ENCODE measurements at places on chromosomes 12 and 14.

DNA sequence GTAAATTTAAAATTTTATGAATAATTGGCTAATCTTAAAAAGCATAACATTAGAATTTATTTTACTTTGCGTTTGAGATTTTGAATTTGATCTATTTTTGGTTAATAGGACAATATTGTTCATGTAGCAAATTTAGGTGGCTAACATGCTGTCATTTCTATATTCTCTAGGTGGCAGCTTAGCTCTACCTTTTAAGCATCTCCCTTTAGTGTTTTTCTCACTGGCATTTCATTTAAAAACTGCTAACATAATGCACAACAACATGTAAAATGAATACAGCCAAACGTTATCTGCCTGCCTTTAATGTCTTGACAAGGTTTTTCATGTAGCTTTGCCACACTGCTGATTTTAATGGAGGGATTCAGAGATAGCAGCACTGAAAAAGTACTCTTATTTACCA, 272.4 kb upstream of the FBXO33 start:
- DNase-seq, result no peak

DNA sequence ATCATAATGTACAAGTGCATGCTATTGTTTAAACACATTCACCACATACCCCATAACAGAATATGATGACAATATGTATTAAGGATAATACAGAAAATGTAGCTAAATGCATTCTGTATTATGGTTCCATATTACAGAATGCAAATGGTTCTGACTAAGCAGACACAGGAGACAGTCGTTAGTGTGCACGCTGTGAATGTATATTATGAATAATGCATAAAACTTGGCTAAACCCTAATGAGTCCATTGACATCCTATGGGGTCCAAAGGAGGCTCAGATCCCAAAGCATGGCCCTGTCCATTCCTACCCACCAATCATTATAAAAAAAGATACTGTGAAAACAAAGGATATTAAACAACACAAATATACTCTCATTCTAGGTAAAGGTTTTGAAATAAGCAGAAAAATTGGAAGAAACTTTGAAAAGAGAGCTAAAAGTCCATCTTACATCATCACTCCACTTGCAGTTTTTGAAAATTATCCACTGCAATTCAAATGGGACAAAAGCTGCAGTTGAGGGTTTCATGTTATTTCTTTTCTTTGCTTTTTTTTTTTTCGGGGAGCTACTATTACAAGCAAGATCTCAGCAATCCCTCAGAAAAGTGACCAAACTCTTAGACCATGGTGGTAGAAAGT, 415.1 kb downstream of the BCAT1 start:
- DNase-seq, result no peak

DNA sequence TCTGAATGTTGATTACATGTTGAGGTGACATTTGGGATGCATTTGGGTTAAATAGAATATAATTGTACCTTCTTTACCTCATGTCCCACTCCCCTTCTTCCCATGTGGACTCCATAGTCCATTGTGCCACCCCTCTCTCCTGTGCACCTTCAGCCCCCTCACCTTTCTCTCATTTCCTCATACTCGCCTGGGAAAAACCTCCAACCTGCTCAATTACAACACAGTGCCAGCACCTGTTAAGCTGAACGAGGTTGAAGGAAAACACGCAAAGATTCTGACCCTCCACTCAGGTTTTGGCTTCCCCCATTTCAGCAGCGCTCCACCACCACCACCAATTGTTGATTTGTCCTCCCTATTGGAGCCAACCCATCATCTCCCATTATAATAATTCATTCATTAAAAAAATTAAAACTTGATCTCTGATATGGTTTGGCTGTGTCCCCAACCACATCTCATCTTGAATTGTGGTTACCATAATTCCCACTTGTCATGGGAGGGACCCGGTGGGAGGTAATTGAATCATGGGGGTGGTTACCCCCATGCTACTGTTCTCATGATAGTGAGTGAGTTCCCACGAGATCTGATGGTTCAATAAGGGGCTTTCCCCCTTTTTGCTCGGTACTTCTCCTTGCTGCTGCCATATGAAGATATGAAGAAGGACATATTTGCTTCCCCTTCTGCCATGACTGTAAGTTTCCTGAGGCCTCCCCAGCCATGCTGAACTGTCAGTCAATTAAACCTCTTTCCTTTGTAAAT, 33.7 kb upstream of the PPP2R5C start:
- DNase-seq, result no peak

DNA sequence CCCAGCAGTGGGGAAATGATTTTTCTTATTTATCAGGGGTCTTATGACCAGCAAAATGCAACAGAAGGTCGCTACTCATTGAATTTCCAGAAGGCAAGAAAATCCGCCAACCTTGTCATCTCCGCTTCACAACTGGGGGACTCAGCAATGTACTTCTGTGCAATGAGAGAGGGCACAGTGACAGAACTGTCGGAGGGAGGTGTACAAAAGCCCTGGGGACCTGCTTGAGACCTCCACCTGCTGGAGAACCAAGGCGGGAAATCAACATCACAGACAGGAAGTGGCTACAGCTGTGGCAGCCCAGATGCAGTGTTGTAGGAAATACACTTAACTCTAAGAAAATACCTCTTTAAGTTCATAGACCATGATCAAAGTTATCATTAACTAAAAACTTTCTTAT, 250.9 kb upstream of the OR4E1 start:
- no peak for DNase-seq

- DNase-seq, result no peak
These were observed 114.9 kb downstream of the PDZRN4 start for GRCh38 chr12:41302979-41303403.

DNA sequence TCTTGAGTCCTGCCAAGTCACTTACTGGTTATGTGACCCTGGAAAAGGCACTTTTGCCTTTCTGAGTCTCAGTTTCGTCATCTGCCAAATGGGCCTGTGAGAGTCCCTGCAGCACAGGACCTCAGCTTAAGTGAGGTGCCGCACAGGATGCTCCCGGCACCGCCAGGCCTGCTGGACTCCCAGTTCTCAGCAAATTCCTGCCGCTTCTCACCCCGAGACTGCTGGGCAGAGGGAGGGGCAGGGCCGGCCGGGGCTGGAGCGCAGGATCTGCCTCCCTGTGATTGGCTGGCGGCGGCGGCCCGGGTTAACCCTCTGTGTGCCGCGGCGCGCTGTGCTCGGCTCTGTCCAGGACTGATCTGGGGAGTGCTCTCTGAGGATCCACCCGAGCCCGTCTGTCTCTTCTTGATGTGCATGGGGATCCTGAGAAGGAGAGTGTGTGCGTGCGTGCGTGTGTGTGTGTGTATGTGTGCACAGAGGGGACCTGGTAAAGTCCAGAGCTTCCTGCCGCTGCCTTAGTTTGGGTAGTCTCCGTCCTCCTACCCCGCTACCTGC, 8.6 kb downstream of the SETD1B start:
- peak; percentile 62 for DNase-seq

DNA sequence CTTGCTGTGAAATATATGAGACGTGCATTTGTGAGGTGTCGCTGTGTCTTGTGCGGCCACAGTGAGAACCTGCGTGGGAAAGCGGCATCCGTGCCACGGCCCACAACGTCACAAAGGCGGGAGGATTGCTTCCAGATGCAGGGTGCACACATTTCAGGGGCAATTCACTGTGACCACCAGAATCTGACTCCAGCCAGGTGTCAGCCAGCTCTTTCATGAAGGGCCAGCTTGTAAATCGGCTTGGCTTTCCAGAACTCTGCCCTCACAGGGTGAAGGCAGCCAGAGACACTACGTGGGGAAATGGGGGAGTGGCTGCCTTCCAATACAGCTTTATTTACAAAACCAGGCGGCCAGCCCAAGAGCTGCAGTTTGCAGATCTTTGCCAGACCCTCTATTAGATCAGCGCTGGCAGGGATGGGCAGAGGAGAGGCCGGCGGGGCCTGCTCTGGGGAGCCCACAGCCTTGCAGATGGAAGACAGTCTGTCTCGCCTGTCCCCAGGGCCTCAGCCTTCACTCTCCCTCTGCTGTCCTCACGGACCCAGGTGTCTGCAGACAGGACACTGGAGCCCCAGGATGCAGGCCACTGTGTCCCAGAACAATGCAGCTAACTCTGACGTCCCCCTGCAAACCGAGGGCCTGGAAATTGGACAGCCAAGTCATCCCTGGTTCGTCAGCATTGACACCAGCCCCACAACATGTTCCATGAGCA, 53.5 kb downstream of the ADGRD1 start:
- no peak for DNase-seq

DNA sequence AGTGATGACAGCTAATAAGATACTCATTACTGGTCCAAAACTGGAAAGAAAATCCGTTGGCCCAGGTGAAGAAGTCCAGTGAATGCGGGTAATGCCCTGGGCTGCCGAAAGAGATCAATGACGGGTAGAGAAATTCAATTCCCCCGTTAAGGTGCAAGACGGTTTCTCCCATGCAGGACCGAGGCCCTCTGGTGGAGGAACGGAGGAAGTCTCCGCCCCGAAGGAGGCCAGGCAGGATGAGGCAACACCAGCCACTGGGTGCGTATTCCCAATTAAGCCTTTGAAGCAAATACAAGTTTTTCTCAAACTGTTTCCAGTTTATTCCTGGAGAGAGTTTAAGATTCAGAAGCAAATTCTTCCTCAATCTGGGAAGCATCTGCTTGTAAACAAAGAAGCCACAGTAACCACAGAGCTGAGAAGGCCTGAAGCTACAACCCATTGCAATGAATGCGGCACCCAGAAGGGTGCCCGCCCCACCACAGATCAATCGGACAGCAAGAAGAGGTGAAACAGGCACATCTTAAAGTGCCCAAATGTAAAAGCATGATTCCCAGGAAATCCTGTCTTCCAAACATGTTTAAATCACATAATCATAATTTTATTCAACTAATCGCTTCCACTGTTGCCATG, 118.5 kb downstream of the TTC7B start:
- DNase-seq, result peak; percentile 68

DNA sequence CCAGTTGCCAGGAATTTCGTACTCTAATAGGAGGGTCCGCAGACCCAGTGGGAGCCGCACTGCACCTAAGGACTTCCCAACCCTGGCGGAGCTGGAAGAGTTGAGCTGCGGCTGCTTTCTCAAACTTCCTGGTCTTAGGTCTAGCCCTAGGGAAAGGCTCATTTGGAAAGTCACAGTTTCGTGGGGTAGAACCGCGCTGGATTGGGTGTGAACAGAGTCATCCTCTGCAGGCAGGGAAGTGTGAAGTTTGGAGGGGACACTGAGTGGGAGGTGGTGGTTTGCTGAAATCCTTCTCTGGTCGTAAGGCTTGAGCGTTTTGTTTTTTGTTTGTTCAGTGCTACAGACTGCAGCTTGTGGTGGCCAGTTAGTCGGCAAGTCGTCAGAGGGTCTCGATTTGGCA, 18.8 kb downstream of the PRKAB1 start:
- DNase-seq, result no peak

DNA sequence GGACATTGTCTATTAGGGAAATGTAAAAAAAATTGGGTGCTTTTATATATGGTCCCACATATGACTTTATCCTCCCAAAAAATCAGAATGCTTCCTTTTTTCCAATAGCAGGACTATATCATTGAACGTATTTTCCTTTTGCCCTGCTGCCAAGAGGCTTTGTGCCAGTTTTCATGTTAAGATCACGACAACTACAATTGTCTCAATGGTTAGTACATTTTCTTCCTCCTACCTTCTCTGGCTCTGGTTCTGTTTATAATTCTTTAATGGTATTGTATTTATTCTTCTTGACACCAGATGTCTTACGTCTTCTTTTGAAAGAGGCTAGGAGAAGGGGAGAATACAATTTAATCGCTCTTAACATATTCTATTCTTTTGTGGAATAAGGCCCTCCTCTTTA, 106.9 kb downstream of the ANO6 start:
- no peak for DNase-seq

DNA sequence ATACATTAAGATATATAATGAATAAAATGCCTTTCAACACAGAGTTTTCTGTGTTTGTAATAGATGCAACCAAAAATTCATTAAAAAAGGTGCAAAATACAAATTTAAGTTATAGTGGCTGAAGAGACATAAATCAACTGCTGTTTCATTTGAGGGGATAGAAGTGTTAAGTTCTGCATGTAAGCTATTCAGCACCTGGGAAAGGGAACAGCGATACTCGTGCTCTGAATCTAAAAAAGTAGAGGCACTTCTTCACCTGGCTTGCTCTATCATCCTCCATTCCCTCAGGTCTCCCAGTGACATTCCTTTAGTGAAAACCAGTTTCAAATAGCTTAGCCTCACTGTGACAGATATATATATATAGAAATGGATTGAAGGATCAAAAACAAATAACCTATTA, 222.6 kb downstream of the ACSS3 start:
- DNase-seq, result no peak

DNA sequence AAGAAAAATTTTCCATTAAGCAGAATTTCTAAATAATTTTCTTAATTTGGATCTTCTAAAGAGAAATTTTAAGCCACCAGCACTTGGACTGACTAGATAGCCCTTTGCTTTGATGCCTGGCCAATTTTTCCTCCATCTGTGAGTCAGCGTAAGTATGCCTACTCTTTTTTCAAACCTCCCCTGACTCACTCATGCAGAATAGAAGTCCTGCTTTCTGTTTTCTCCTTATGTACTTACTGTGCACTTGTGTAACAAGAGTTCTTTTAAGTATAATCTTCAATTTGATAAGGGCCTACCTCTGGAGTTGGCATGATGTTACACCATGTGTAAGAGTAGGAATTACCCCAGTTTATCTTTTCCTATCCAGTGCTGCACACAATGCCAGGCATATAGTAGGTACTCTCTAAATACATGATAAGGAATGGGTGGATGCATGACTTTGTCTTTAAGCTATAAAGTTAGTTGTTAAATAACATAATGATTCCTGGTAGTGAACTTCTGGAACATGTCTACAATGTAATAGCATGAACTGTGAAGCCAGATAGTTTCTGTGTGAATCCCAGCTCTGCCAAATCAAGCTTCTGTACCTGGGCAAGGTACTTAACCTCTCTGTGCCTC, 329.6 kb downstream of the TMTC2 start:
- no peak for DNase-seq

DNA sequence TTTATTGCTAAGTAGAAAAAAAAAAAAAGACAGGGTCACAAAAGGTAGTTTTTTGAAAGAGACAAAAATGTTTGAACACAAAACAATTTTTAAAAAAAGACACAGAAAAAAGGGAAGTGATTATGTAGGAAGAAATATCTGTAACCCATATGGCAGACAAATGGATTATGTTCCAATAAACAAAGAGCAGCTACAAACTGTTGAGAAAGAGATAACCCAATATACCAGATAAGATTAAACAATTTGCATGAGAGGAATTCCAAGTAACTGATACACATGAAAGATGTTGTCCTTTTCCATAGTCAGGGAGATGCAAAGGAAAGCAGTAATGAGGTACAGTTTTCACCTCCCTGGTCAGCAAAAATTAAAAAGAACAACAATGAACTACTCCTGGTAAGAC, 44.9 kb downstream of the PTPRR start:
- DNase-seq, result no peak

DNA sequence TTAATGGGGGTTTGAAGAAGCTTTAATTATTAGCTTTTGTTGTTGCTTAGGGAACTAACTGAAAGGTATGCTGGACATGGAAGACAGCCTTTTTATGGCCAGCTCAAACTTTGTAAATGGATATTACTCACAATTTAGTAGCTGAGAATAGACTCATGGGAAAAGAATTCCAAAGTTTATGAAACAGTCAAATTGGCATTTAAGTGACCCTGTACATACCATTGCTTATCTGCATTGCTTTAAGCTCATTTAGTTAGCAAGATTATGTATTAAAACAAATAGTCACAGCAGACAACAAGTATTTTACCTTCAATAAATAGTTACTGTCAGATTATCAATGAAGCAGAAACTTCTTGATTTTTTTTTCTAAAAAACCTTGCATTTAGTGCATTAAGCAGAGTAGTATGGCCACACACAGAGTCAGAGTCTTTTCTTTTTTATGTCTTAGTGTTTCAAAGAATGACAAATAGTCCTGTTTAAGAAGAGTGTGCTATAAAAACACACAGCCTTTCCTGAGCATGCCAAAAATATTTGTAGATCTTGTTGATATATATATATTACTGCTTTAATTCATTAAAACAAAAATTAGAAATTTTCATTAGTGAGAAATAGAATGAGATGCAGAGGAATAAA, 102.2 kb downstream of the TTC6 start:
- no peak for DNase-seq
